AG09309 (cell line): ENCODE measurements at places on chromosomes 16 and 17.

GRCh38 chr16:67449336-67449735 is 18.4 kb downstream of the HSD11B2 start:
- no peak for DNase-seq

- no peak for DNase-seq
Measured at GRCh38 chr17:4406386-4406785, 27.4 kb upstream of the SPNS3 start.

GRCh38 chr16:89363621-89364393 is 126.6 kb downstream of the ANKRD11 start:
- DNase-seq: no peak

- peak; percentile 39 for DNase-seq
Measured at GRCh38 chr16:89155184-89155679, 16.3 kb upstream of the CDH15 start.

DNA sequence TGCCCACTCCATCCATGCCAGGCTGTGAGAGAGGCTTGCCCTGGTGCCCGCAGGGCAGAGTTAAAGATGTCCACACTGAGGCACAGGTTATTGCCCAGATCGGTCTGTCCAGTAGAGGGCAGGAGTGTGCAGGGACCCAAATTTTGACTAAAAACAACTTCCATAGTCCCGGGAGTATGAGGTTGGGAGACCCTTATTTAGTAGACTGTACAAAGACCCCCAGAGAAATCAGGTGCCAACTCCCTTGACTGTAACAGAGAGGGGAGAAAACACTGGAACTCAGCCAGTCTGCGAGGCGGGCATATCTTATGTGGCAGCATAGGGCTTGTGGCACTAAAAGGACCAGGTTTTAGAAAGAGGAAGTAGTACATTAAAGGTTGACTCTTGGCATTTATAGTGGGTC is 43.4 kb downstream of the HNF1B start:
- DNase-seq: no peak

DNA sequence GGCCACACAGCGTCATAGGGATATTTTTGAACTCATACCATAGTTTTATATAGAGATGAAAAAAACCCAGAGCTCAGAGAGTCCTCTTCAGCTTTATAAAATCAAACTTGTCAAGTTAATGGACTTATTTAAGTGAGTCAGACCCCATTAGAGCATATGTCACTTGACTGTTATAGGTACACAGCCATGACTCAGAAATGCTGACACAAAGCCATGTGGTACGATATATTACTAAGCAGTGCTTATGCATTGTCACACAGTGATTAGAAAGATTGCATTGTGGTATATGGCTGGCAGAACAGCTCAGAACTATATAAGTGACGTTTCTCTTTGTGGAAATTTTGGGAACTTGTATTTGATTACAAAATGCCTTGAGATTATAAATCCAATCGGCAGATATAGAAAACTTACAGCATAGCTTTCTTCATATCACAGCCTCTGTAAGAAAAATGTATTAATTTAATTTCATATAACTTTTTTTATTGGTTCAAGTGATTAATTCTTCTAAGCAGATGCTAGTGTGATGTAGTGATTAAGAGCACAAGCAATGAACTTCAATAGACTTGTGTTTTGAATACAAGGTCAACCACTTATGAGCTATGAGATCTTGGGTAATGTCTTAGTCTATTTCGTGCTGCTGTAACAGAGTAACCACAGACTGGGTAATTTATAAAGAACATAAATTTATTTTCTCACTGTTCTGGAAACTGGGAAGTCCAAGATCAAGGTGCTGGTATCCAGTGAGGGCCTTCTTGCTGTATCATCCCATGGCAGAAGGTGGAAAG is 25.8 kb upstream of the GINS3 start:
- no peak for DNase-seq

DNA sequence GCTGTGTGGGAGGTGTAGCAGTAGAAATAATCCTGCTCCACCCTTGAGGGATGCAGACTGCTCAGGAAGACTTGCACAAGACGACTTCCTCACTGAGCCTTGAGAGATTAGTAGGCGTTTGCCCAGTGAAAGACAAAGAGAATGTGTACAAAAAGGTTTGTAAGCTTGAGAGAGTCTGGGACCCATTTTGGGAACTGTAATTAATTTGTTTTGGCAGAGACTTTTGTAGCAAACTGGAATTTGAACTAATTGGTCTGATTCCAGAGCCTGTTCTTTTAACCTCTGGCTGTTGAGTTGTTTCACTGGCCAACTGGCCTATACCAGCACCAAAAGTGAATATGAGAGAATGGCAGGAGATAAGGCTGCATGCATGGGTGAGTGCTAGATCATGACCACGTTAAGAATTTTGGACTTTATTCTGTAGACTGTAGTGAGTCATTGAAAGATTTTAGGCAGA is 75.5 kb downstream of the AATF start:
- no peak for DNase-seq

DNA sequence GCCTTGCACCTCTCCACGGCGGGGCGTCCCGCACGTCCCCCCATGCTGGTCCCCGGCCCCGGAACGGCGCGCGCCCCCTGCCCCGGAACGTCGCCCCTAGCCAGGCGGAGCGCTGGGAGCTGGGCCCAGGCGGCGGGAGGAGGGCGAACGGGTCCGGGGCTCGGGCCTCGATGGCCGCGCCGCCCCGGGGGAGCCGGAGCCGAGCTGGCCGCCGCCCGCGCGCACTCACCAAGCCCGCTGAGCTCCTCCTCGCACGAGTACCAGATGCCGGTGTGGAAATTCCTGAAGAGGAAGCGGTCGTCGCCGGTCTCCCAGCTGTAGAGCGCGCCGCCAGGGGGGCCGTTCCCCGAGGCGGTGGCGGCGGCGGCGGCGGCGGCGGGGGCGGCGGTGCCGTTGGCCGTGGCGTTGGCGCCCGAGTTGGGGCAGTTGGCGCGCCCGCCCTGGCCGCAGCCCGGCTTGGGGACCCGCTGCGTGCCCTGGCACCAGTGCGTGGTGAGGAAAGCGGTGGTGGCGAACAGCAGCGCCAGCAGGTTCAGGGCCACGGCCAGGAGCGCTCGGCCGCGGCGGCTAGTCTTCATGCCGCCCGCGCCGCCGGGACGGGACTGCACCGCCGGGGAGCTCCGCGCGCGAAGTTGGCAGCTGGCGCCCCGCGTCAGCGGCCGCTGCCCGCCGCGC is 530 bp downstream of the GSG1L start:
- DNase-seq: no peak

GRCh38 chr17:80883831-80884735 is 107.6 kb upstream of the CHMP6 start:
- DNase-seq: no peak

DNA sequence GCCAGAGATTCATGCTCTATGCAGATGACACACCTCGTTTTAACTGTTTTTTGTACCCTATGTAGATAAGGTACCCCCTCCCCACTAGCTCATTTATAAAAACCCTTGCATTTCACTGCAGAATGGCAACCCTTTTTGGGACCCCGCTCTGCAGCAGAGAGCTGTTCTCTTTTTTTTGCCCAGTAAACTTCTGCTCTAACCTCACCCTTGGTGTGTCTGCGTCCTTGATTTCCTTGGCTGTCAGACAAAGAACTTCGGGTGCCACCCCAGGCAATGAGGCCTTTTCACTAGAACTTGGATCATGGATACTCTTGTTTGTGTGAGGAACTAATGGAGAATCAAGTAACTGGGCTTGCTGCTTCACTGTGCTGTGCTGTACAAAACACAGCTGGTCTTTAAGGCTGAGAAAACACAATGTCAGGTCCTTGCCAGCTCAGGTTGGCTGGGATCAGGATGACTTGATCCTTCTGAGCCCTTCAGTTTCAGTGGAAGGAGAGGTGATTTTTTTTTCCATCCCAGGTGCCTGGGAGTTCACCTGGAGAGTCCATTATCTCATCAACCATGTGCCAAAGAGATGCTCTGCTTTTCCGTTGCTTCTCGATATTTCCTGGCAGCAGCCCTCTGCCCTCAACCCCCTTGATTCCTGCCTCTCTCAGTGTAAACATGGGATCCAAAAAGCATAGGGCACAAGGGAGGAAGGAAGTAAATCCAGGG is 133.2 kb upstream of the FAM20A start:
- no peak for DNase-seq

DNA sequence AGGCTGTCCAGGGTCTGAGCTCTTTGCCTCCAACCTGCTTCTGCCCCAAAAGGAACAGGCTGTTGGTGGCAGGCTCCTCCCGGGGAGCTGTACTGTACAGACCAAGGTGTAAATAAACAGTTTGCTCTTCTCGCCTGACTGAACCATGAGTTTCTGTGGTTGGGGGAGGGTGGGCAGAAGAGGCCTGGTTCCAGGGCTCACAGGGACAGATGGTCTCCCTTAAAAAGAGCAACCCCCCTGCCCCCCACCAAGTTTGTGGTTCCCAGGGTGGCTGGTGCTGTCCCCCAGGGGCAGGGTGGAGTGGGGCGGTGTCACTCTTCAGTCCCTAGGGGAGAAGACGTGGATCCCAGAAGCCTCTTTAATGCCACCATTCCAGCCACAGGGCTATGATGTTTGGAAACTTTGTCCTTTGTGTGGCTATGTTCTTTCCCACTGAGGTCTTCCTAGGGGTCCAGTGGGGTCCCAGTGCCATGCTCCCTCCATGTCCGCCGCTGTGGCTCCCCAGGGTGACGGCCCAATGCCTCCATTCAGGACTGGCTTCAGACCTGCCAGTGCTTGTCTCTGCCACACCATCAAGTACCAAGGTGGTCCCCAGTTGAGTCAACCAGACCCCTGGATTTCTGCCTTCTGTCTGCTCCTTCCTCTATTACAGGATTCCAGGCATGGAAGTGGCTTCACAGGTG is 146.7 kb downstream of the RAB11FIP4 start:
- no peak for DNase-seq

DNA sequence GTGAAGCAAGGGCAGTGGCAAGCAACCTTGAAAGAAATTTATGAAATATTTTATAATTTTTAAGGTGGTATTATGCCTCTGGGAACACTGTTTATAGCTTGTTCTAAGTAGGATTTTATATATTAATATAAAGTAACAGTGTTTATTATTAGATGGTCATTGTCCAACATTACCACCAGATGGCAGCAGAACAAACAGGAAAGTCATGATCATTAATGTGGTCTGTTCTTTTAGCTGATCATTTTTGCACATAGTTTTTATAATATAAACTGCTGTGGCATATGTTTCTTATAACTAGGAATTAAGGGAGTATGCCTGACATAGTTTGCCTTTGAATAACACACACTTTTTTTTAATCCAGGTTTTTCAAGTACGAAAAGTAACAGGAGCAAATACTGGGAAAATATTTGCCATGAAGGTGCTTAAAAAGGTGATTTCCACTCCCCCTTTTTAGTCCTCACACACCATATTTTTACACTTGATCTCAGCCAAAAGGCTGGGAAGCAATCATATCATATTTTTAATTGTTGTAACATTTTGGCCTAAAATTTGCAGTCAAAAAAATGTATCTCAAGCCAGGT is 21.4 kb downstream of the RPS6KB1 start:
- no peak for DNase-seq

GRCh38 chr17:29614349-29615047 is 8.2 kb downstream of the CORO6 start:
- no peak for DNase-seq

- no peak for DNase-seq
Measured at GRCh38 chr16:84207879-84208278, 16.9 kb downstream of the ADAD2 start.

GRCh38 chr17:41018541-41018940 is 8.5 kb downstream of the KRTAP1-5 start:
- no peak for DNase-seq

GRCh38 chr17:44546671-44547606 is 10.3 kb upstream of the FZD2 start:
- no peak for DNase-seq

- no peak for DNase-seq
Measured at GRCh38 chr17:78130437-78131101, at the start of gene TMC8. Gene TMC8 (plus strand): TSS chr17:78130771. CDS start chr17:78131589, 818 bp downstream.

- no peak for DNase-seq
Measured at GRCh38 chr16:255183-255582, 20.6 kb downstream of the RGS11 start.

DNA sequence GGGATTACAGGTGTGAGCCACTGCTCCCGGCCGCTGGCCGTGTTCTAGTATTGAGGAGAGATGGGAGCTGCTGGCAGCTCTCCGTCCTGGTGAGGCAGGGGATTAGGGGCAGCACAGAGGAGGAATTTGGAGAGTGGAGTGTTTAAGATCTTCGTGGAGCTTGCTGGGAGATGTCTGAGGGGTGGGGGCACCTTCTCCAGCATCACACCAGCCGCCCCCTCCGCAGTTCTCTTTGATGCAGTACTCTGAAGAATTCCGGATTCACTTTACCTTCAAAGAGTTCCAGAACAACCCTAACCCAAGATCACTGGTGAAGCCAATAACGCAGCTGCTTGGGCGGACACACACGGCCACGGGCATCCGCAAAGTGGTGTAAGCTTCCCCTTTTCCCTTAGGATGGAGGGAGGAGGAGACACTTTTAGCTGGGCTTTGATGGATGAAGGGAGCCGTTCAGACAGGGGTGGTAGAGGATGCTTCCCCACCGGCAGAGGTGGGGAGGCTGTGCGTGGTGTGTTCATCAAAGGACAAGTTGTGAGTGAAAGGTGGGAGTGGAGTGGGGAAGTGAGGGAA is 11.9 kb downstream of the ITGAM start:
- no peak for DNase-seq

DNA sequence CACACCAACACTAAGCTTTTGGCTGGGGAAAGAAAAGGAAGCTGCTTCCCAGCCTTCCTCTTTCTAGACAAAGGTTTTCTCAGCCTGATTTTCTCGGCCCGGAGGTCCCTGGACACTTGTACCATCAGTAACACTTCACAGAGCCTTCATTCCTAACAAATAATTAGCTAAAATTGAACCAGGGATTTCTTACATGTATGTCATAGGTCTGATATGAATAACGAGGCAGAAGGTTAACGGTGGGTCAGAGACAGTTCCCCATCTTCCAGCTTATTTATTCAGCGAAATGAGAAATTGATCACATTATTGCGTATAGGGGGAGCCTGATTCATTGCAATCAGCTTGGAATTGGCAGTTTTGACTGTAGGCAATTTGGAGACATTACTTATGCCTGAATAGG is 142.5 kb downstream of the SALL1 start:
- no peak for DNase-seq

GRCh38 chr16:85623997-85624601 is 11.0 kb downstream of the GSE1 start:
- DNase-seq: no peak

DNA sequence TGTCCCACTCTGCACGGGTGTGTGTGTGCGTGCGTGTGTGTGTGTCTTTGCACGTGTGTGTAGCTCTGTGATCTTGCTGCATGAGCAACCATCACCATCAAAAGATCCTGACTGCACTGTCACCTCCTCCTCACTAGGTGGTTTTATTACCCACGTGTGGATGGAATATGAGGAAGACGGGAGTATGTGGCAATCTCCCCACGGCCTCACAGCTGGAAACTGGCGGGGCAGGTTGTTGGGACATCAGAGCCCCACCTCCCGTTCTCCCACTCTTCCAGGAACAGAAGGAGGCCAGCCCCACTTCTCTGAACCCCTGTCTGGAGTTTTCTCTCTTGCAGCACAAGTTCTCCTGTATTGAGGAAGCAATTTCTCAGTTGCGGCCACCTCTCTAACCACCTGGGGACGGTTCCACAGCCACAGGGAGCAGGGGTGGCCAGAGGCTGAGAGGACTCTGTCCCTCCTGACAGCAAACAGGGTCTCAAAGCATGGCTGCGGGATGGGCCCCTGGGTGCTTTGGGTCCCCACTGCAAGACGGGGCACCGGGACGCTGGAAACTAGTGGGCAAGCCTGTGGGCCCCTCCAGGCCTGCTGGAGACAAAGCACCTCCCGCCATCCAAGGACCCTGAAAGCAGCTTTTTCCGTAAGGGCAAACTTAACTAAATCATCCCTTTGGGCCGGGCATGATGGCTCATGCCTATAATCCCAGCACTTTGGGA is 27.9 kb upstream of the ATP2C2 start:
- DNase-seq: no peak
